NCI-H510A treated with DMSO at 0.1 percent for 48 hours (cell line): ENCODE measurements at places on chromosomes 7 and 10.
A peak's percentile ranks its signal among the peaks of the same experiment; 100 is the strongest.

DNA sequence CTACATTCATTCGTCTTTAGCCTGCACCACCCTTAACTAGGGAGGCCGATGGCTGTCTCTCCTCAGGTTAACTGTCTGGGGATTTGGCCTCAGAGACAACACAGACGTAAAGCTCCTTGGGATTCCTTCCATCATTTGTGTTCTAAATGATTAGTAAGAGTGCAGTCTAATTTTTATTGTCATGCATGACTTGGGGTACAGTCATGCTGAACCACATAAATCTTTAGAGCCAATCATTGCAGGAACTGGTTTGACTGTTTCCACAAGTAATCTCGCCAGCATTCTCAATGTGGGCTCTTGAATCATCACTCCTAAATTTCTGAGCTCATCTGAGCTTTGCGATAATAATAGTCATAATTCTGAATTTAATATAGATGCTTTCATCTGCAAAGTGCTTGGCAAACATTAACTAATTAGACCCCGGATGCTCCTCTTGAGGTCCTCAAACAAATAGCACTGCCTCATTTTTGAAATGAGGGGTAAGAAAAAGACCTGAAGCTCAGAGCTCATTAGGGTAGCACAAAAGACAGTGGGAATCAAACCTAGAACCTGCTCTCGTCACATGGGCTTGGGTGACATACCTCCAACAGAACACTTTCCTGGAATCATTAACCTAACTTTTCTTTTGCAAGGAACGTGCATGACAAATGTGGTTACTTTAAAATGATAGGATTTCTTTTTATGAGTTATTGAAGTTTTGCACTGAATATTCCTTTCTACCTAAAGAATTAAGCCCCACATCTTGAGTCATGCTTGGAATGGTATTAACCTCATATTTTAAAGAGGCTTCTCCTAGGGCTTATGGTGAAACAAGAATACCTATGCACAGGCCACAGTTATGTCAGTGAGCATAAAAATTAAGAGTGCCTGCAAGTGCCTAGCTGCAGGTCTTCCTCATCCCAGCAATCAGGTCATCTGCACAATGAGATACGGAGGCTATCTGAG, 118.9 kb upstream of the NRP1 start:
- DNase-seq, result no peak

GRCh38 chr10:125190946-125191345, 30.6 kb upstream of the CTBP2 start:
- no peak for DNase-seq

DNA sequence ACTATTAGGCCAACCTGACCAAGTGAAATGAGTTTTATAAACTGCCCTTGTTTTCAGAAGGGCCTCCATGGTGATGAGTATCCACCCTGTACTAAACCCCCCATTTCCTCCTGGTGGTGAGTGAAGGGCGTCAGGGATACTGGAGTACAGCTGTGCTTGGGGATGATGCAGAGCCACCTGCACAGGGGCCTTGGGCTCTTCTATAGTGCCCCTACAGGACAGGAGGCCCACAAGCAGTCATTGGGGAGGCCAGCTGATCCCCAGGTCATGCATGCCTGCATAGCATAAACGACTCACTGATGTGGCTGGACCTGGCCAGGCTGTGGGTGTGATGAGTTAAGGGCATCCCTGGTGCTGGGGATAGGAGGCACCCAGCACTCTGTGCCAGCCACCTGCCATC, 114.1 kb upstream of the CELF2 start:
- no peak for DNase-seq

- DNase-seq, result no peak
Measured at GRCh38 chr10:58107506-58107905, 160.2 kb downstream of the IPMK start.

- DNase-seq, result no peak
Measured at GRCh38 chr7:20545016-20545415, 70.5 kb upstream of the ABCB5 start.

- no peak for DNase-seq
Measured at GRCh38 chr7:1024876-1025742, 19.2 kb upstream of the GPR146 start.

GRCh38 chr10:6195846-6196245, 6.9 kb upstream of the PFKFB3 start:
- DNase-seq, result no peak

DNA sequence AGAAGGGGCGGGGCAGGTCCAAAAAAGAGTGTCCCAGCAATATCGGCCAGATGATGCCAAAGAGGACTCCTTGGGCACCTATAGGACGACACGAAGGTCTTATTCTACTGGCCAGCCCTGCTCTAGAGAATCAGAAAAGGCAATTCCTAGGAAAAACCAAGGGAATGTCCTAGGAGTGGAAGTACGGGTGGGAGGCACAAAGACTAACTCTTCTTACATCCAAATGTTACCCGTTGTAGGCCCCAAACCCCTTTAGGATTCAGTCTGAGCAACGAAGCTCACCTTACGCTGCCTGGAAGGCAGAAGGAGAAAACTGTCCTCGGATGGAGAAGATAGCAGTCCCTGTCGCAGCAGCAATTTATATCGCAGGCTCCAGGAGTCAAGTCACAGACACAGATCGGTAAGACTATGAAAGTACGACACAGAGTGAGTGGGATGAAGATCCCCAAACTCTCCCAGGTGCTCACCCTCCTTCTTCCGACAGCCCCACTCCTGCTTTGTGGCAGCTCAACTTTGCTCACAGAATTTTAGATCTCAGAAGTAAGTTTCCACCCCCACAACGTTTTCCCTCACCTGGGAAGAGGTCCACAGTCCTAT, 558 bp downstream of the TCTN3 start:
- DNase-seq, result peak; percentile 57

GRCh38 chr7:36015733-36016132, 137.3 kb upstream of the EEPD1 start:
- no peak for DNase-seq

- no peak for DNase-seq
Measured at GRCh38 chr10:69636273-69636575, 6.2 kb downstream of the FAM241B start.

GRCh38 chr7:94975336-94975735, 67.9 kb downstream of the PPP1R9A start:
- no peak for DNase-seq

- DNase-seq, result no peak
Measured at GRCh38 chr7:42055171-42055570, 181.8 kb downstream of the GLI3 start.

DNA sequence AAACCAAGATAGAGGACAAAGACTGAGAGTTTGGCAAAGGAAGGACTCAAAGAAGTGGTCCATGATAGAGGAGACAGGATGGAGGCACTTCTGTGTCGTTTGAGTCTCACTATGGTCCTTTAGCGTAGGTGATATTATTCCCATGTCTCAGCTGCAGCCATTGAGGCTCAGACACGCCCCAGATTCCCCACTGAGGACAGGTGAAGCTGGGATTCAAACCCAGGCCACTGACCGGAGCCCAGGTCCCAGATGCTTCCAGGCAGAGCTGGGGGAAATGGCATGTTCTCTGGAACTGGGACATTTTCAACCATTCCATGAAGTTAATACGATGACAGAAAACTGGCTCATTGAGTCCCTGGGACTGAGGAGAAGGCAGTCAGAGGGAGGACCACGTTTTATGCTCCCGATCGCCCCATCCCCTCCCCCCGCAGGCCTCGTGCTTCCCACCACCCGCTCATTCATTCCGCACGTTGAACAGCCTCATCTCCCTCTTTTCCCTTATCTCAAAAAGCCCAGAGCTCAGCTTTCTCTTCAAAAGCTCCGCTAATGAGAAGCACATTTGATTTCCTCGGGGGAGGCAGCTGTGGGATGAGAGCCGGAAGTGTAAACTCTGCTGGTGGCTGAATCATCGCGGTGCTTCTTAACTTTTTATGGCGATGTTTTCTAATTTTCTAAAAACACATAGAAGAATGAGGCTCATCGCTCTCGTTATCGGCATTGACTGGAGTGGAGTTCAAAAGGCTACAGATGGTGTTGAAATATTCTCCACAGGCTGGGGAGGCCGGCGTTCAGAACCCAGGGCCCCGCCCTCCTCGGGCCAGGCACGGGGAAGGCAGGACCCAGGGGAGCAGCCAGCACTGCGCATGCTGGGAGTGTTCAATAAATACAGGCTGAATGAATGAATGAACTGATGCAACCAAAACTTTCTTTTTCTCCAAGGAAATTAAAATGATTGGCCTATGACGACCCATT, 64.0 kb downstream of the OAT start:
- DNase-seq, result peak; percentile 82

DNA sequence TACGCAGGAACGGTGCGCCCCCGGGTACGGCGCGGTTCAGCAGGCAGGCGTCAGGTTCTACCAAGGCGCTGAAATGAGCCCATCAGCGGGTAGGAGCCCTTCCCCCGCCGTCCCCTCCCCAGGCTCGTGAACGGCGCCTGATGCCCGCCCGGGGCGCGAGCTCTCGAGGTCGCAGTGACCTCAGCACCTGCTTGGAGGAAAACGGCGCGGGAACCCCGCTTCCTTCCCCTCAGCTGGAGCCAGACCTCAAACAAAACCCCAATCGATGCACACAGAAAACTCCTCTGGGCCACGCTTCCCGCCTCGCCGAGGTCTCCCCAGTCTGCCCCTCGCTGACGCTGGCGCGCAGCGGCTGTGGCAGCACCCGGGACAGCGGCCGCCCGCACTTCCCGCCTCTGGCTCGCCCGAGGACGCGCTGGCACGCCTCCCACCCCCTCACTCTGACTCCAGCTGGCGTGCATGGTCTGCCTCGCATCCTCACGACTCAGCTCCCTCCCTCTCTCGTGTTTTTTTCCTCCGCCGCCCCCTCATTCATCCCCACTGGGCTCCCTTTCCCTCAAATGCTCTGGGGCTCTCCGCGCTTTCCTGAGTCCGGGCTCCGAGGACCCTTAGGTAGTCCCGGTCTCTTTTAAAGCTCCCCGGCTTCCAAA, 514 bp upstream of the GAD2 start:
- no peak for DNase-seq

GRCh38 chr7:32892521-32893206, 1.1 kb upstream of the KBTBD2 start:
- DNase-seq, result peak; percentile 57
